Activated naive CD4-positive, alpha-beta T cell (primary cell): ENCODE measurements at places on chromosomes 2 and 18.

DNA sequence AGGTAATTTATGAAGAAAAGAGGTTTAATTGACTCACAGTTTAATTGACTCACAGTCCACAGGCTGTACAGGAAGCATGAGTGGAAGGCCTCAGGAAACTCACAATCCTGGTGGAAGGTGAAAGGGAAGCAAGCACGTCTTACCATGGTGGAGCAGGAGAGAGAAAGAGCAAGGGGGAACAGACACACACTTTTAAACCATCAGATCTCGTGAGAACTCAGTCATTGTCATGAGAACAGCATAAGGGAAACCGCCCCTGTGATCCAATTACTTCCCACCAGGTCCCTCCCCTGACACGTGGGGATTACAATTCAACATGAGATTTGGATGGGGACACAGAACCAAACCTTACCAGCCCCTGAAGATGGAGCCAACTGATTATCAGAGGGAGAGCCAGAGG, 11.2 kb upstream of the PUM2 start:
- DNase-seq, result no peak

- DNase-seq, result no peak
These were observed 413.7 kb upstream of the RGPD4 start for GRCh38 chr2:107412981-107413380.

DNA sequence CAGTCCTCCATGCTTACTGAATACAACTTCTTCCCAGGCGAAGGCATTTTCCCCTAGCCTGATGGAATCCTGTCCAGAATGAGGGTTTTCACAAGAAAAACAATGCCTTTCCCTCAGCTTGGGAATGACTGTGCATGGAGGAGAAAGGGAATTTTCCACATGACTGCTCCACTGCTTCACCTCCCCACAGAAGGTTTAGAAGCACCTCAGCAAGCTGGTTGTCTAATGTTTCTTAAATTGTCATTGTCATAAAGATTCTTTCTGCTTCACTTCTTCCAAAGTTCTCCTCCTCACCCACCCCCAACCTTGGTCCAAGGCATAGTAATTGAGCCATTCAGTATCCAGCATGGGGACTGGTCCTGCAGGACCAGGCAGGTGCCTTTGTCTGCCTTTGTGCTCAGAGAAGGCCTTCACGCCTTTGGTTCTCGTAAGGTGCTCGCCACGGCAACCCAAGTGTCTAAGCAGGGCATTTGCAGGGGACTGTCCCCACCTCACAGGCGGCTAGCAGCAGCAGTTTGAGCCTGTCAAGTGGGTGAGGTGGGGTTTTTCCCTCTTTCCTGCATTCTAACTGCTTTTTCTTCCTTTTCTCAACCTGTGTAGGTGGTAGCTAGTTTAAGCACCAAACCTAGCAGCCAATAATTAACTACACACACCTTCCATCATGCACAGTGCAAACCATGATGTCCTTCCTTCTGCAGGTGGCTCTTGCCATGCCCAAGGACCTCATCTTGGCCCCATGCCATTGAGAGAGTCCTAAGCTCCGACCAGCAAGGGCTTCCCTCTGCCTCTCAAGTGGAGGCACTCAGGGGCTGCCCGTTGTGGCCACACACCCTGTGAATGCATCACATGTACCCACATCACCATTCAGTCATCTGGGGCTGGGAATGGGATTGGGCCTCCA, 65.7 kb upstream of the BCL2L11 start:
- DNase-seq, result no peak

DNA sequence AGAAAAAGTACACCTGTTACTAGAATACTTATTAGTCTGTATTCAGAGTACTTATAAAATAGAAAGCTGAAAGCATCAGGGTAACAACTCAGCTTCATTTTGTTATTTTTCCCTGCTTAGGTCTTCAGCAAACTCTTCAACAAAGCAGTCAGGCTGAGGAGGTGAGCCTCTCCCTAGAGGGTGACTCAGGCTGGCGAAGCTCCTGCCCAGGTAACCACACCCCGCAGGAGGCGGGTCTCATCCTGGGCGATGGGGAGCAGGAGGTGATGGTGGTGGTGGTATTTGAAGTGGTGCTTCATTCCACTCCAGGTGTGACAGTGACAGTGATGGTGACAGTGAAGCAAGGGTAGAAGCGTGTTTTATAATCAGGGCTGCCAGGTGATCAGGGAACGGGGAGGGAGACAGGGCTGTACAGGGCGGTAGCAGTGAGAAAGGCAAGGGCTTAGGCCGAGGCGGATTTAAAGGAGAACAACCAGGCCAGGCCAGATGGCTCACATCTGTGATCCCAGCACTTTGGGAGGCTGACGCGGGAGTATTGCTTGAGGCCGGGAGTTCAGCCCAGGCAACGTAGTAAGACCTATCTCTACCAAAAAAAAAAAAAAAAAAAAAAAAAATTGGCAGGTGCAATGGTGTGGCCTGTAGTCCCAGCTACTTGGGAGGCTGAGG, 127.1 kb downstream of the SOCS6 start:
- DNase-seq, result no peak

GRCh38 chr2:73963385-73964120, 21.2 kb upstream of the TET3 start:
- DNase-seq, result no peak

GRCh38 chr2:109339519-109339966, 210.5 kb downstream of the SH3RF3 start:
- DNase-seq, result no peak
